ENCODE measurements at places on chromosomes 6 and 20.
A peak's percentile ranks its signal among the peaks of the same experiment; 100 is the strongest.

DNA sequence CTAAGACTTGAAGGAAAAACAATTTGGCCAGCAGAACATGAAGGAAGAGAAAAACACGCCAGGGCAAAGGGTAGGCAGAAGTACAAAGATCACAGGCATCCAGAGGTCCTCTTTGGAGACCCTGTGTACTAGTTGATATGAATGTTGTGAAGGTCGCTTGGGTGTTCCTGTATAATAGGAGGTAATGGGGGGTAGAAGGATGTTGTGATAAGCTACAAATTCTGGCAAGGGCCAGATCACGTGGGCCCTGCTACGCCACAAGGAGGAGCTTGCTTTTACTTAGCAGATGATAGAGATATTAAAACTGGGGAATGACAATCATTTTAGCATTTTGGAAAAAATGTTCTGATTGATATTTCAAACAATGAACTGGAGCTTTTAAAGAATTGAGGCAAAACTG, 878 bp upstream of the HLA-DMA start:
- no peak for DNase-seq

- no peak for DNase-seq
These were observed 24.5 kb downstream of the TSHZ2 start for GRCh38 chr20:52996658-52997057.

DNA sequence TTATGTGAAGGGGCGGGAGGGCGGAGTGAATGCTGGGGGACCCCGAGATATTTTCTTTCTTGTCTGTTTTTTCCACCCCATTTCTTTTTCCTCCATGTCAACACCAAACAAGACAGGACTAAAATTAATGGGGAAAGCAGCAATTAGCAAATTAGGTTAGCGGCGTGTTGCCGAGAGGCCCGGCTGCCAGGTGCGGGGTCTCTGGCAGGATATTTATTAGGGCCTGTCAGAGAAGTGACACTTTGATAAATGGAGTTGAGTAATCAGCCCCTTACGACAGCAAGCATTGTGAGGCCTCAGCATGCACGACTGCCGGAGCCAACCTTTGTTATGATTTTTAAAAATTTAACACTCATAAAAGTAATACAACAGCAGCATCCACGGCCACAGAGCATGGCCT, 193.8 kb downstream of the DHX35 start:
- DNase-seq: no peak

DNA sequence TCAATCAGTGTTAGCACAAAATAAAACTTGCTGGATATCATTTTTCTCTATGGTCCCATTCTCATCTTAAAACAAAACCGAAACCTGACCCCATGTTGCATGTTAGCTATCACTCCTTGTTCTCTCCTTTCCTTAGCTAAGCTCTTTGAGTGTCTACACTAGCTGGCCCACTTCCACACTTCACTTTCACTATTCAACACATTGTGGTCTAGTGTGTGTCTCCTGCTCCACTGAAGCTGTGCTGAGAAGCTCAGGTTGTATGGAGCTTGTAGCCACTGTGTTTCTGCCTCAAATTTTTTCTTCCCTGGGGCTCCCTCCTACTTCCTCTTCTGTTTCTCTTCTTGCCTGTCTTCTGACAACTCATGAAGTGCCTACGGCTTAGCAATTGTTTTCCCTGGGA, 223.0 kb downstream of the NKAIN2 start:
- no peak for DNase-seq

DNA sequence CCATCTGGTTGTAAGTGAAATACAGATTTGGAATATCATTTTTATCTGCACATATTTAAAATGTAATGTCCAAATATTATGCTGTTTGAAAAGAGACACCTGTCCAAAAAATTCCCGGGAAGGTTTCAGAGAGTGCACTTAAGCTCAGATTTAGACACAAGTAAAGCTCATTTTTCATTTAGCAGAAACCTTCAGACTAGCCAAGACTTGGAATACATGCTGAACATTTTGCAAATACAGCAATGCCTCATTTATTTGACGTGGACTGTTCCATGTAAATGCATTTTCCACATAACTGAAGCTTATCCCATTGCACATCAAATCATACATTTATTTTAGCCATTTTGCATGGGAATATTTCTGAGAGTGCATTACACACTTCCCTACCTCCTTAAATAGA, 280.7 kb downstream of the ZNF217 start:
- DNase-seq: no peak

DNA sequence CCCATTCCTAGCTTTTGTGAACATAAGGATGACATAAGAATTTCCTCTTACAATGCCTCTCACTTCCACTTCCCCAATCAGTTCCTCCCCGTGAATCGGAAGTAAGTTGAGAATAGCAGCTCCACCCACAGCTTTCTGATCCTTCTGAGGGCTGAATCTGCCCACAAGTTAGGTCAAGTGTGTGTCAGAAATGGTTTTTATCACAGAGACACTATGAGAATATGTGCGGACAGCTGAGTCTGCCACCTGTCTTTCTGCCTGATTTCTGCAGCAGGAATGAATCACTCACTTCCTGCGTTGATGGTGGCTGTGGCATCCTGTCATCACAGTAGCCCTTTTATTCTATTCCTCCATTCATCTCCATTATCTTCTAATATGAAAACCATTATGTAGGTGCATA, 70.2 kb downstream of the RIN2 start:
- DNase-seq: no peak

DNA sequence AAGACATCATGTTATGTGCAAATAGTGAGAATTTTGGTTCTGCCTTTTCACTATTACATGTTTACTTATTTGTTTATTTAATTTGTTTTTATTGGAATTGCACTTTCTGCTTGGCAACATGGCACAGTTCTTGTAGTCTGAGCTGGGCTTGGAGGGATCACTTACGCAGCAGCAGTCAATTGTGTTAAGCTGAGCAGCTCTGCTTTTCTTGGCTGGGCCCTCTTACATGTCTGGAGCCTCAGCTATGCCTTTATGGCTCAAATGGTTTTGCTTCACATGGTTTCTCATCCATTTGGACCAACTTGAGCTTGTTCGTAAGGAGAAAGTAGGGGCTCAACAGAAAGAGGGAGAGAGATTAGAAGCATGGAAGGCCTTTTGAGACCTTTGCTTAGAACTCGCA, 327.5 kb upstream of the EPHA7 start:
- DNase-seq: no peak

DNA sequence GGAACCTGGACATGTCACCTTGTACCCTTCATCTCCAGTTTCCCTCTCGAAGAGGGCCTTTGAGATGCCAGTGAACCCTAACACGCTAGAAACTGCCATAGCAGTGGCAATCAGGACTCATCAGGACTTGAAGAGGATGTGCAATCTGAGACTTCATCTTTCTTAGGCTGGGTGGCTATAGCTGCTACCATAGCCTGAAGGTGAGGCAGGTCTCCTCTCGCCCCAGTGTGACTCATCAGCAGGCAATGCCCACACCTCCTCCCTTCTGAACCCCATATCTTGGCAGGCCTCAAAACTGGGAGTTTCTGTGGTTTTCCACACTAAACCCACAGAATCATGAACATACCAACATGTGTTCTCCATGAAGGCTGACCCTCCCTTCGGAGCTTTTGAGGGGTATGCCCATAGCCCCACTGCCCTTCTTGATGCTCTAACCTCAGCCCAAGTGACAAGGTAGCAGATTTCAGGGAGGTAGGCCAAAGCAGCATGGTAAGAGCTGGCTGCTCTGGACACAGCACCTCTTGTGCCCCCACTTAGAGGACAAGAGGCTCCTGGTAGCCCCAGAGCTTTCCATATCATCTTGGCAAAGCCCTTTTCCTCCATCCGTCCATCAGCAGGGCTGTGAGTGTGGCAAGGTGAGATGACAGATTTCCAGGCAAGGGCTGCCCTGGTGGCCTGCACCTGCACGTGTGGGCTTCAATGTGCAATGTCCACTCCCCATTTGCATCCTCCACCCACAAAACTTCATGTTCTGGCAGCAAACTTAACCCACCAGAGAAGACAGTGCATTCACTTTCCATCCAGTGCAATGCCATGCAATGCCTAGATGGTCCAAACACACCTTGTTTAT, 2.6 kb downstream of the BLCAP start:
- DNase-seq: no peak

GRCh38 chr6:85273870-85274269, 176.0 kb upstream of the NT5E start:
- no peak for DNase-seq

GRCh38 chr20:19937651-19938420, 79.3 kb upstream of the NAA20 start:
- no peak for DNase-seq

GRCh38 chr6:111620169-111620568, 14.5 kb upstream of the TRAF3IP2 start:
- DNase-seq: no peak

DNA sequence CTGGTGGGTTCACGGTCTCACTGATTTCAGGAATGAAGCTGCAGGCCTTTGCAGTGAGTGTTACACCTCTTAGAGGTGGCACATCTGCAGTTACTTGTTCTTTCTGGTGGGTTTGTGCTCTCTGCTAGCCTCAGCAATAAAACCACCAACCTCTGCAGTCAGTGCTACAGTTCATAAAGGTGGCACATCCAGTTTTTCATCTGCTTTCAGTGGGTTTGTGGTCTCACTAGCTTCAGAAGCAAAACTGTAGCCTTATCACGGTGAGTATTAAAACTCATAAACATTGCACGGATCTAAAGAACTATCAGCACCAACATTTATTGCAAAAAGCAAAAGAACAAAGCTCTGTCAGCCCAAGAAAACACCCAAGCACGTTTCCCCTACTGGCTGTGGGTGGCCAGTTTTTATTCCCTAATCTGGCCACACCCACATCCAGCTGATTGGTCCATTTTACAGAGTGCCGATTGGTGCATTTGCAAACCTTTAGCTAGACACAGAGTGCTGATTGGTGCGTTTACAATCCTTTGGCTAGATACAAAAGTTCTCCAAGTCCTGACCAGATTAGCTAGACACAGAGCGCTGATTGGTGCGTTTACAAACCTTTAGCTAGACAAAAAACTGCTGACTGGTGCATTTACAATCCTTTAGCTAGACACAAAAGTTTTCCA, 3.4 kb upstream of the TMEM14C start:
- no peak for DNase-seq

GRCh38 chr20:4342609-4343008, 327.3 kb upstream of the RNF24 start:
- DNase-seq: peak; percentile 14

DNA sequence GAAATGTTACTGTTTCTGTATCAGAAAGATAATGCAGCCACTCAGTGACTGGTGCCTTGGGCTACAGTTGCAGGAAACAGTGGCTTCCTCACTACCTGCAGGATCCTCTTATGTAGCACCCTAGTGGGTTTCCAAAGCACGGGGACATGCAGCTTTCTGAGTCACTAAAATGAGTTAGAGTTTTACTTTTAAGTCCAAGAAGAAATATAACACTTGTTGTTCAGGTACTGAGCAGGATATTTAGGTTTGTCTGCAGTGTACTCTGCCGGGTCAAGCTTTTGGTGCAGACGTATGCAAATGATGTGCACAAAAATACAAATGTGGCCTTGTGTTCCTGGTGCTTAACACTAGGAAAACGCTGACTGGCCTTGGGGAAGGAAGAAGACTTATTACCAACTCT, 22.0 kb downstream of the ACSS1 start:
- no peak for DNase-seq

DNA sequence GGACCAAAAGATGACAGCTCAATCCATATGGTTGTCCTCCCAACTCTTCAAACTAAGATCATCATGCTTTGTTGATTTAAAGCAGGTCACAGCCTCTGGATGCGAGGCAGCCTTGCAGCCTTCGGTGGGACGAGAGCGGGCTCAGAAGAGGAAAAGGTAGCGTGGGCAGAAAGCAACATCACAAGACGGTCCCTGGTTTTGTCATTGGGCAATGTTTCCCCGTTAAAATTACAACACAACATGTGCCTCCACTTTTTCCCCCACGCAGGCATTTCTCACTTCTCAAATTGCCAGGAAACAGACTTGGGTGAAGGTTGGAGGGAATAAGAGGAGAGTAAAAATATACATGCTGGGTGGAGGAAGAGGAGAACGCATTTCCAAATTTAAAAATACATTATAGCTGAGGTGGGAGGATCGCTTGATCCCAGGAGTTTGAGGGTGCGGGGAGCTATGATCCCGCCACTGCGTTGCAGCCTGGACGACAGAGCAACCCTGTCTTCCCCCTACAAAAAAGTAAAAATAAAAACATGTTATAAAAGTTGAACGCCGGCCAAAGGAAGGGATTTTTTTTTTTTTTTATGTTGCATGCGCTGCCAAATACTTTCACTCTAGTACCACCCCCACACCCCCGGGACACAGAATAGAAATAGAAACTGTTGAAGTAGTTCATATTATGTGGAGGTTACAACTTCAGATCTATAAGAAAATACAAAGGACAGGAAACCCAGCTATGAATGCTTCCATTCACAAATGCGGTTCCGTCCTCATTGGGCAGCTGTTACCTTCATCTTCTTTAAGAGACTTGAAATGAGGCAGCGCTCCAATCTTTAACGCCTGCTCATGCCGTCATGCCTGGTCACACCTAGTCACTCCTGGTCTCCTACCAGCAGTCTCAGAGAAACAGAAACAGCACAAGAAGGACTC, 13.9 kb upstream of the NAA20 start:
- DNase-seq: no peak

- DNase-seq: peak; percentile 66
These were observed at the start of gene HLA-DRB1 for GRCh38 chr6:32589596-32590449. Gene HLA-DRB1, minus strand, starts transcription at chr6:32589848. Its CDS starts 106 bp downstream, at chr6:32589742.

- peak; percentile 51 for DNase-seq
These were observed 48.3 kb downstream of the RREB1 start for GRCh38 chr6:7155871-7156579.

GRCh38 chr6:99790679-99791078, 184.0 kb downstream of the PRDM13 start:
- DNase-seq: no peak

All from islet precursor cell (in vitro differentiated cells).